ENCODE measurements at places on chromosomes 12 and 14. TPM values are rescaled to one million over a fixed set of nuclear protein-coding genes. Genes with fewer than 3 reads are reported as not detected.

C14orf119 gene
- total RNA-seq = 49.2 TPM

DNA sequence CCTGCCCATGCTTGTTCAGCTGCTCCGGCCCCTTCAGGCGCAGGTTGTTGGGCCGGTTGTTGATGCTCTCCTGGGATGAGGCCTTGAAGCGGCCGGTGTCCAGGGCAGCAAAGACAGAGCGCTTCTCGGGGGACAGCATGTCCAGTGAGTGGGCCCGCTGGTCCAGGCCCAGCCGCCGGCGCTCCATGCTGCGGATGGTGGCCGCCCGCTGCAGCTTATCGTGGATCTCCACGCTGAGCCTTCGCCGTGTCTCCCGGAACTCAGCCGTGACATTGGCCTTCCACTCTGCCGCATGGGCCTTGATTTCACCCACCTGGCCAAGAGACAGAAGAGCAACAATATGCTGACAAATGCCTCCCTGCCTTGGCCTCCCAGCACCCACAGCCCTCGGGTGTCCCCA is 137.2 kb downstream of the KCNK10 start:
- no peaks in the 10 kb centered on the region for H3K36me3 ChIP-seq
- H3K4me3 ChIP-seq = no peak overlapping the region
- H3K27ac ChIP-seq = no peak overlapping the region
- H3K4me1 ChIP-seq = peaks cover 12% of the 10 kb centered on the region

ZDHHC22 gene
- total RNA-seq = not detected

DNA sequence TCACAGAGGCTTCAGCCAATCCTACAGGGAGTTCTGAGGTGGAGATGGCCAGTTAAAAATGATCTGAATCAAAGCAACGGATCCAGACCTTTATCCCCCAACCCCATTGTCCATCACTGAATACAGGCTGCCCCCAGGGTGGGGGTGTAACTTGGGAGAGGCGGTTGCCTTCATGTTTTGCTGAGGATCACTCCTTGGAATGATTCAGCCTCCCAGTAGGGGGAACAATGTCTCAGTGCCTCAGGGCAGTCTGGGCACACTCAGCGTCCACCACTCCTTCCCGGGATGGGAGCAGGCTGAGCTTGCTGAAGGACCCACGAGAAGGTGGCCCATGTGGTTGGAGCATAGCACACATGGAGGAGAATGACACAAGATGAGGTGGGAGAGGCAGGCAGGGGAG is 60.2 kb downstream of the RFX4 start:
- no peak overlapping the region for H3K4me3 ChIP-seq
- H3K36me3 ChIP-seq = no peaks in the 10 kb centered on the region

LMNTD1 gene
- total RNA-seq = not detected

CDKN3 gene
- 92.7 TPM for total RNA-seq

FERMT2 gene
- total RNA-seq = 0.77 TPM

DNA sequence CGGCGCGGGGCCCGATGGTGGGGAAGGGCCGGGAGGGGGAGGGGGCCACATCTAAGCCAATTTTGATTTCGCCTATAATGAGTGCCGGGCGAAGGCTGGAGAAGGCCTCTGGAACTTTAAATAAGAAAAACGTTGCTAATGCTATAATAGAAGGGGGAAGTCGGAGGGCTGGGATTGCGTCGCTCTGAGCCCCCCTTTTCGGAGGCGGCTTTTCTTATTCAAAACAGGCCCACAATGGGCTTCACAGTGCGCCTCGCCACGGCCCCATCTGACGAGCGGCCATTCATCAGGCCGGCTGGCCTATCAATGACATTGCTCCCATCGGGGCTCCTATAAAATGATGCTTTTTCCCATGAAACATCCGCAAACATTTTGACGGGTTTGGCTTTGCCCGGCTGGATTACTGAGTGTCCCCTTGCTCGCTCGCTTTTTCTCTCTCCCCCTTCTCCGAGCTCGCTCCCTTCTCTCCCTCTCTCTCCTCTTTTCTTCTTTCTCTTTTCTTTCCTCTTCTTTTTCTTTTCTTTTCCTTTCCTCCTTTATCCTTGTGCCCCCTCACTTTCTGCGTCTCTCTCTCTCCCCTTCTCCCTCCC is at the start of gene RFX4:
Gene RFX4 (plus strand): TSS at position 364 of the 590 bp plus-strand sequence. CDS start 317 bp downstream, outside the sequence.
- H3K36me3 ChIP-seq = no peaks in the 10 kb centered on the region
- H3K4me3 ChIP-seq = peak within 1 kb of the TSS; percentile 57
- DNase-seq = peak; percentile 7
- H3K27ac ChIP-seq = no peak within 1 kb of the TSS

Data from activated CD8-positive, alpha-beta T cell treated with anti-CD3 and anti-CD28 coated beads for 36 hours (primary cell).